ENCODE measurements at places on chromosomes 2 and 18.
A peak's percentile ranks its signal among the peaks of the same experiment; 100 is the strongest.

- DNase-seq, result no peak
These were observed 57.6 kb downstream of the NPAS2 start for GRCh38 chr2:100877555-100877954.

GRCh38 chr2:127097841-127098651 is 8.9 kb downstream of the BIN1 start:
- no peak for DNase-seq

DNA sequence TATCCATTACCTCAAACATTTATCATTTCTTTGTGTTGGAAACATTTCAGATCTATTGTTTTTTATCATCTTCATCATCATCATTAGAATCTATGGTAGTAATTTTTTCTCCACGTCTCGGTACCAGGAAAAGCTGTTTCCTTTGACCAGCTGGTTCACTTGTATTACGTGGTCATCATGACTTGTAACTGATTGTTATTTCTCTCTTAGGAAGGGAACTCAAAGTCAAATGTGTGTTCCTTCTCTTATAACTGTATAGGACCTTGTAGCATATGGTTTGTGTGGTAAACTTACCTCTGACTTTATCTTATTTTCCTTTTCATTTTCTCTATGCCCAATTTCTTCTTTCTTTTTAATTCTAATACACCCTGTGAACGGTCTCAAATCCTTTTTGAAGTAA is 16.5 kb downstream of the NCOA1 start:
- no peak for DNase-seq

- DNase-seq, result peak; percentile 99
These were observed 148.1 kb downstream of the EML6 start for GRCh38 chr2:54871457-54872107.

DNA sequence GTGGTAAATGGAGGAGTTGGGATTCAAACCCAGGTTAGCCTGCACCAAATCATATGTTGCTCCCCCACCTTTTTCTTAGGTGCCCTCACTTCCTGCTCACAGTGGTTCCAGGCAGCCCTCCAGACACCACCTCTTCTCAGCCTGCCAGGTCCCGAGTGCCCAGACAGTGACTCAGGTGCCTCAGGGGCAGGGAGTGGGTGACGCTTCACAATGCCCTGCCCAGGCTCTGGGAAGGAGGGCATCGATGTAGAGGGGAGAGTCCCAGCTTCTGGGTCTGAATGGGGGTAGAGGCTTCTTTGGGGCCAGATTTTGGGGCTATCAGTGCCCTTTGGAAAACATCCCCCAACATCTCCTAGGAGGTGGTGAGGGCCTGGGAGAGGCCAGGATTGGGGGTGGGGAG is 5.2 kb upstream of the DNAJB2 start:
- no peak for DNase-seq
